ENCODE measurements at places on chromosomes 12 and 14. TPM values are rescaled to one million over a fixed set of nuclear protein-coding genes. Genes with fewer than 3 reads are reported as not detected.

DNA sequence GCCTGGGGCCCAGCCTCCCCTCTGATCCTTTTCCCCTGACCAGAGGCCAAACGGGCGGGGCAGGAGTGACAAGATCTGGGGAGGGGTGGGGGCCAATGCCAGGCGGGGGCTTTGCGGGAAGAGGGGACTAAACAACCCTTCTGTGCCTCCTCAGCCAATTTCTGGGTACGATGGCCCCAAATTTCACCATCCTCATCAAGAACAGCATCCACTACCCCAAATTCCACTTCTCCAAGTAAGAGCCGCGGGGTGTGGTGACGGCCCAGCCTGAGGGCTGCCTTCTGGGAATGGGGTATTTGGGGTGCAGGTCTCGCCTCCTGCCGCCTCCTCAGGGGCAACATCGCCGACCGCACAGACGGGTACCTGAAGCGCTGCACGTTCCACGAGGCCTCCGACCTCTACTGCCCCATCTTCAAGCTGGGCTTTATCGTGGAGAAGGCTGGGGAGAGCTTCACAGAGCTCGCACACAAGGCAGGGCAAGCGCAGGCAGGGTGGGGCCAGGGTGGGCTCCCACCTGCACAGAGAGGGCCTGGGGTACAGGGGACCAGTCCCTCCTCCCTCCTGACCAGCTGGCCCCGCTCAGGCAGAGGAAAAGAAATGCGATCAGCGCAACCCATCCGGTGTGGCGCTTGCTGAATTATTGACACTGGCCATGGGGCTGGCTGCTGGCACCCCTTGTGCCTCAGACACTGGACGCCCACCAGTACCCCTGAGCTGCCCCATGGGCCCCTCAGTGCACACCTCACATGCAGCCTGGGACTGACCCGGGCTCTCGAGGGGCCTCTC lies 1.7 kb downstream of the P2RX2 start:
- no peak for DNase-seq

- no peak for DNase-seq
These were observed 3.5 kb downstream of the XRCC3 start for GRCh38 chr14:103711516-103712431.

DNA sequence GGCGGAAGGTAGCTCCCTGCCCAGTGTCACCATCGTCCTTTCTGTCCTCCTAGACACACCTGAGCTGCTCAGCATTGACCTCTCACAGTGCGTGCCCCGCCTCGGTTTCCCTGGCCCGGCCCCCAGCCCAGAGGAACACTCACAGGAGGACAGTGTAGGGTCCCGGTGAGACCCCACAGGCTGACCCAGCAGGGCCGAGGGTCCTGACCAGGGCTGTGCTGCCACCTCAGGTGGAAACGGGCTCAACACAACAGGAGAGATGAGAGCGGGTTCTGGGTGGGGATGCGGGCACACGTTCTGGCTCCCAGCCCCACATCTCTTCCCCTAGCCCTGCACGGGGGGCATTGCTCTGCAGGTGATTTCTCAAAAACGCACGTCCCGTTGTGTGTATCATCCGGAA lies 98.1 kb downstream of the PIWIL1 start:
- no peak for DNase-seq

DNA sequence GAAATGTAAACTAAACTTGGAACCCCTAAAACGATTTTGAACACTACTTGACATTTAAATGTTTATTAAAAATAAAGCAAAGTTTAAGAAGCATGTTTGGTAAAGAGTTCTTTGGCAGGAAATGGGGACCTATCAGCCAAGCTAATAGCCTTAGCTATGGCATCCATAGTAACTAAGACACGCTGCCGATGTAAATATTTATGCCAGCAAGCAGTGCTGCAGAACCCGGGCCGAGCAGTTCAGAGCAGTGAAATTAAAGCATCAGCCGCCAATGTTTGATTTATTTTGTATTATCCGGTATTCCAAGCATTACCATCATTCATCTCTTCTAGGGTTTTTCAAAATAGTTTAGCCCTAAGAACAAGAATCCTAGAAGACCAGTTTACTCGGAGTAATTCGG lies 61.6 kb downstream of the PPP2R5C start:
- DNase-seq: no peak

The CNPY2 gene
- total RNA-seq: 233 TPM

DNA sequence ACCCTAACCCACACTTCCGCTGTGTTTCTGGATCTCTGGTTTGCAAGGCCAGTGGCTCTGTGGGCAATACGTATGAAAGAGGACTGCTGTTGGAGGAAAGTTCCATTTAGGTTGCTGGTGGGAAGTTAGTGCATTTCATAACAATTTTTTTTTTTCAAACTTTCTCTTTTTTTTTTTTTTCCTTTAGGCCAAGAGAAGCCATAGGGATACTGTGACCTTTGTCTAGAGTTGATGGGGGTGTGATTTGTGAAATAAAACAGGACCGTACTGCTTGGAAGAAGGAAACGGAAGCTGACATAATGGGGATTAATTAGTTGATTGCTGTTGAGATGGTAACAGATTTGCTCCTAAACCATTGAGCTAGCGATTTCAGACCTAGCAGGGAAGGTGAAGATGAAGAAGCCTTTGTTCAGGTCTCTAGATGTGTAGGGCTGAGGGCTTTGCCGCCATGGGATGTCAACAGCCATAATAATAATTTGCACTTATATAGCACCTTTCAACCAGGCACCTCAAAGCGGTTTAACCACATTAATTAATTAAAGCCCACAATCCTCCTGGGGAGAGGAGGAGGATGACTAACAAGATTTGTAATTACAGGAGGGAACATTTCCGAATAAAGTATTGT lies 315.3 kb downstream of the ZFP36L1 start:
- DNase-seq: no peak

DNA sequence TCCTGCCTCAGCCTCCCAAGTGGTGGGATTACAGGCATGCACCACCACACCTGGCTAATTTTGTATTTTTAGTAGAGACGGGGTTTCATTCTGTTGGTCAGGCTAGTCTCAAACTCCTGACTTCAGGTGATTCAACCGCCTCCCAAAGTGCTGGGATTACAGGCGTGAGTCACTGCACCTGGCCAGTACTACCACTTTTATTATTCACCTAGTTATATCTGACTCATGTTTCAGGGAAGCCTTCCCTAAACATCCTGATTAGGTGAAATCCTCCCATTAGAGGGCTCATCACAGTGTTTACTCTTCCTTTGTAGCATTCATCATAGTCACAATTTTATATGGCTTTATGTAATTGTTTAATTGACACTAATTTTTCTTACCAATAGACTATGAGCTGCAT lies 295.3 kb upstream of the SOX5 start:
- DNase-seq: no peak

DNA sequence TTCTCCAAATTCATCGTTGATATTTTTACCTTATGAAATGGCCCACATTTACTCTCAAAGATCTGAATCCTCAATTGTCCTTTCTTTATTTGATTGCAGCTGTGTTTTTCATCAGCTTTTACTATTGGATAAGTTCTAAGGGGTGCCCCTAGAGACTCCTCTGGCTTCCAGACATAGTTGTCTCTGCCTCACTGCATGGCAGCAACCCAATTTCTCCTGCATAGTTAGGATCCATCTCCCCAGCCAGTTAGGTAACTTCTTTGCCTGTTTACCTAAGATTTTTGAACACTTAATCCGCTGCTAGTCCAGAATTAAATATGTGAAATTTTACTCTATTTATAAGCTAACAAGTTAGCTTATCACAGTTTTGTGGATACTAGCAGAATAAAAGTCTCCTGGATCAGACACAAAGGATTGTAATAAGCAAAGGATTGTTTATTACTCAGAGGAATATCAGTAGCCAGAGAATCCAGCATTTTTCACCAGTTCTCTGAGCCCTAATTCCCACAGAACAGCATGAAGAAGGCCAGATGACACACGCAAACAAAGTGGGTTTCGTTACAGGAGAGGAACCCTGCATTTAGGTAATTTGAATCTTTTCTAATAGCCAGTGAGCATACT lies 101.1 kb downstream of the BBS10 start:
- no peak for DNase-seq

The ABHD4 gene
- 23.6 TPM for total RNA-seq

GRCh38 chr12:1703771-1704722 lies 13.2 kb downstream of the ADIPOR2 start:
- DNase-seq: no peak

GRCh38 chr12:81005606-81006005 lies 67.9 kb upstream of the LIN7A start:
- DNase-seq: no peak

The OTX2 gene
- total RNA-seq: not detected

DNA sequence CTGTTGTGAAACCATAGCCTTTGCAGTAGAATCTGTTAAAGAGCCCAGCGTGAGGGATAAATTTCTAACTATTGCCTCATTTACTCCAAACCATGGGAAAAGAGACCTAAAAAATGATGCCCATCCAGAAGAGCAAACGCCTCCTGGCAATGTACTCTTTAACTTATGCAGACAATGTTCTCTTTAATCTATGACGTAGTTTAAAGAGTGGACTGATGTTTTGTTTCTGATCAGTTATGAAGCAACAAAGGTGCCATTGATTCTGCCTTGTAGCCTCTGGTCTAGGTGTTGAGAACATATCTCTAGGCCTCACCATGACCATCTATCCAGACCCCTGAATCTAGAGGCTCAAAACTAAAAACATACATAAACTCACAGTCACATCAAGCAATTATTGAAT lies 13.4 kb downstream of the SSTR1 start:
- no peak for DNase-seq

DNA sequence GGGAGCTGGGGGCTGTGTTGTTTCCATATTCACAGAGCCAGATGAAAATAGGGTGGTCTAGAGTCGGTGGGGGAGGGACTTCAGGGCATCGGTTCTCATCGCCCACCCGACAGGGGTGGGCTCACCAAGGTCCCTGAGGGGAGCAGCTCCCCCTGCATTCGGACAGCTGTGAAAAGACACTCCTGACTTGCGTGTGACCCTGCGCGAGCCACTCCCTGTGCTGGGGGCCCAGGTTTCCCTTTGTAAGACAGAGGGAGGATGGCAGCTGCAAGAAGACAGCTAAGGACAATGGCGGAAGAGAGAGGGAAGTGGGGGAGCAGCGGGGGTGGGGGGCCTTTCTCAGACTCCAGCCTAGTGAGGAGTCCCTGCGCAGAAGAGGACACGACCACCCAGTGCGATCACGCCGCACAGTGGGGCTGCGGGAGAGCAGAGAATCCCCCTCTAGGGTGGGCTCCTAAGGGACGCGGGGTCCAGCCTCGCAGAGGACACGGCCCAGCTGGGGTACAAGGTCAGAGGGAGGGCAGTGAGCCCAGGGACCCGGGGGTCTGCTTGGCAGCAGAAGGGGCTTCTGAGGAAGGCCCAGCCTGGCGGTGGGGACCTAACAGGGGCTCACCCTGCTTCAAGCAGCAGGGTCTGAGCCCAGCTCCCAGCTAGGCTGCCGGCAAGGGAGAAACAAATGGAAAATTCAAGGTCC lies 326.9 kb upstream of the DIO3 start:
- no peak for DNase-seq

- peak; percentile 98 for DNase-seq
These were observed 120.3 kb downstream of the FBXL14 start for GRCh38 chr12:1474041-1474573.

The EGLN3 gene
- total RNA-seq: not detected

DNA sequence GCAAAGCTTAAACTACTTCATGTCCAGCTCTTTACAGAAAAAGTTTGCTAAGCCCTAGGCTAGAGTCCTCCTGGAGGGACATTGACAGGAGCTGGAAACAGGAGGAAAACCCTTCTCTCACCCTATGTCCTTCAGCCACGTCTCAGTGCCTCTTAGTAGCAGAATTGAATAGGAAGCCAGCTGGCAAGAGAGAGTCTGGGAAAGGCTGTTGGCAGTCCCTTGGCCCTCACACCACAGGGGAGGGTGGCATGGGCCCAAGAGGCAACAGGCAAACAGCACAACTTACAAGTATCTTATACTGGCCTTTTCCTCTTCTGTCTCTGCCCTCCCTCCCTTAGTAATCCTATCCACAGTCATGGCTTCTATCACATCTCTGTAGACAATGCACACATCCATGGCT lies 27.7 kb upstream of the DHRS2 start:
- DNase-seq: no peak

The TAS2R30 gene
- total RNA-seq: 0.30 TPM

- DNase-seq: no peak
These were observed 188.9 kb downstream of the SLC41A2 start for GRCh38 chr12:104769144-104769561.

DNA sequence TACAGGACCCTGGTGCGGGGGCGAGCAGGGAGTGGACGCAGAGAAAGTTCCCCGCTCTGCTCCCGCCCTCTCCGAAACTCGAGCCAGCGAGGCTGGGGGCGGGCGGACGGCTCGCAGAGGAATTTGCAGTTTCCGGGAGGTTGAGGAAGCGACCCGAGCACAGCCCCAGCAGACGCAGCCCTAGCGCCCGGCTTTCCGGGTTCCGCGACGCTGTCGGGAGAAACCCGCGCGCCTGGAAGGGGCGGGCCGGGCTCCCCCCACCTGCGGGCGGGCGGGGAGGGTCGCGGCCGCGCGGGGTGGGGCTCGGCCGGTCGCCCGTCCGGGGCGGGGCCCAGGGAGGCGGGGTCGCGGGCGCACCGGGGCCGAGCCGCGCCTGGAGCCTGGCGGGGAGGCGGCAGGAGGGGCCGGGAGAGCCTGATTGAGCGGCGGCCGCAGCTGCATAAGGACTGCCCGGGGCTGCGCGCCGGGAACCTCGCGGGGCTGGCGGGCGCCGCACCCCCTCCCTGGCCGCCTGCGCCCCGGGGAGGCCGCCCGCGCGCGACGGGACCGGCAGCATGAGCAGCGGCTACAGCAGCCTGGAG lies at the start of gene RASSF3:
TSS of gene RASSF3 (plus strand) at position 417 of the 581 bp plus-strand sequence. CDS start at position 555, 138 bp downstream.
- DNase-seq: peak; percentile 5

The ABCD2 gene
- not detected for total RNA-seq
